ENCODE measurements at places on chromosomes 13 and 19.

- DNase-seq = no peak
Observed at GRCh38 chr13:78958006-78958405, 299.1 kb upstream of the OBI1 start.

DNA sequence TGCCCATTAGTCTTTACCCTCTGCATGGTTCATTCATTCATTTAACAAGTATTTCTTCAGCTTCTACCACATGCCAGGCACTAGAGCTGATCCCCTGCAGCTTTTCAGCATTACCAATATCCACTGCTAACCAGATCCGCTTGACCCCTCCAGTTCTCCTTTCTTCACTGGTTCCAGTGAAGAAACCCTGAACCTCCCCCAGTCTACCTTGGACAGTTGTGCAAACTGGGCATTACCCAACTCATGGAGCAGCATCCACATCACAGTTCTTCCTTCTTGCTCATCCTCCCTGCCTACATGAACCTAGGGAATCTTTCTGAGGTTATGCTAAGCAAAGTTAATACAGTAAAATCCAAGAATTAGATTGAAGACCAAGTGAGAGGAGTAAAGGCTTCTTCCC lies 78.7 kb upstream of the SERP2 start:
- DNase-seq = no peak

DNA sequence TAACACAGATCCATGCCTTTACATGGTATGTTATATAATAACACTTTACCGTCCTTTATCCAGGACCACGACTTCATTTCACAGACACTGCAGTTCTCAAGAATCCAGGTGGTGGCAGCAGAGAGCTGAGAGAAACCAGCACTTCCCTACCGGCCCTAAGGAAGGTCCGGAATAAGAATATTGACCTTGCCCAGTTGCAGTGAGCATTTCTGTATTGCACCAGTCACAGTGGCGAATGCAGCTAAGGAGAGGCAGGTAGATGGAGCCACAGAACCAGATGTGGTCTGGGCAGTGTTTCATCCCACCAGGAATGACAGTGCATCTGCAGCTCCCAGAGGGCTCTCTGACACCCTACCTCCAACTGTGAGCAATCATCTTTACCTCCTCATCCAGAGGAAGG lies 44.6 kb downstream of the ZNF787 start:
- peak; percentile 7 for DNase-seq

DNA sequence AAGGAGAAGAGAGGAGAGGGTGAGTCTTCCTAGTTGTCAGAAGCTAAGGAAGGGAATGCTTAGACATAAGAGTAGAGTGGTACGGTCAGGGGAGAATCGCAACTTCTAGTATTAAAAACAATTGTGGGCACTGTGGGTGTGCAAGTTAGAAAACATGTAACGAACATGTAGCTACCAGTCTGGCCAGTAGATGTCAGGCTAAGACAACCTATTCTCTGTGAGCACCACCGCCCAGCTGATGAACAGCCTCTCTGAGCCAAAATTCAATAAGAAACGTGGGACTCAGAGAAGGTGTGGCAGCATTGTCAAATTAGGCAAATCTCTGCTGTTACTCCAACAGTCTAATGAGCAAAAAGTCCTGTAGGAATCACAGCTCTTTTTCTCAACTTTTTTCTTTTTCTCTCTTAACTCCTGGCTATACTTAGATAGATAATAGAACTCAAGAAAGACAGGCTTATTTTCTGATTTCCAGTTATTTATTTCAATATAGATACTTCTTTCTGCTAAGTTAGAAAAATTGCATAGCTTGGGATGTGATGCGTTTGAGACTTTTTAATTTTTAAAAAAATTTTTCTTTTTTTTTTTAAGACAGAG lies 186.2 kb downstream of the USP12 start:
- DNase-seq = peak; percentile 29

GRCh38 chr13:66864627-66865026 lies 365.5 kb downstream of the PCDH9 start:
- DNase-seq = no peak

Measured in NCI-H187 (cell line).